CD4-positive, CD25-positive, alpha-beta regulatory T cell (primary cell): ENCODE measurements at places on chromosomes 12 and 14. TPM values are rescaled to one million over a fixed set of nuclear protein-coding genes. Genes with fewer than 3 reads are reported as not detected.
A peak's percentile ranks its signal among the peaks of the same experiment; 100 is the strongest.

Gene ACSS3
- polyA plus RNA-seq = not detected

Gene LMO3
- not detected for polyA plus RNA-seq

Gene LRRK2
- not detected for polyA plus RNA-seq

Gene MGST1
- not detected for polyA plus RNA-seq

Gene FKBP11
- 56.5 TPM for polyA plus RNA-seq

Gene KRT77
- polyA plus RNA-seq = not detected

GRCh38 chr12:52692254-52692653 is 11.1 kb downstream of the KRT77 start:
- no peak for DNase-seq
- no peak overlapping the region for H3K27ac ChIP-seq
- peaks cover 10% of the 10 kb centered on the region for H3K27me3 ChIP-seq
- peaks cover 13% of the 10 kb centered on the region for H3K4me1 ChIP-seq
- H3K36me3 ChIP-seq = no peaks in the 10 kb centered on the region
- H3K4me3 ChIP-seq = no peak overlapping the region

GRCh38 chr14:73025544-73025943 is 1.4 kb downstream of the ZFYVE1 start:
- DNase-seq = no peak
- peaks cover 19% of the 10 kb centered on the region for H3K36me3 ChIP-seq
- peaks cover 33% of the 10 kb centered on the region for H3K4me1 ChIP-seq
- no peaks in the 10 kb centered on the region for H3K27me3 ChIP-seq
- no peak overlapping the region for H3K4me3 ChIP-seq

DNA sequence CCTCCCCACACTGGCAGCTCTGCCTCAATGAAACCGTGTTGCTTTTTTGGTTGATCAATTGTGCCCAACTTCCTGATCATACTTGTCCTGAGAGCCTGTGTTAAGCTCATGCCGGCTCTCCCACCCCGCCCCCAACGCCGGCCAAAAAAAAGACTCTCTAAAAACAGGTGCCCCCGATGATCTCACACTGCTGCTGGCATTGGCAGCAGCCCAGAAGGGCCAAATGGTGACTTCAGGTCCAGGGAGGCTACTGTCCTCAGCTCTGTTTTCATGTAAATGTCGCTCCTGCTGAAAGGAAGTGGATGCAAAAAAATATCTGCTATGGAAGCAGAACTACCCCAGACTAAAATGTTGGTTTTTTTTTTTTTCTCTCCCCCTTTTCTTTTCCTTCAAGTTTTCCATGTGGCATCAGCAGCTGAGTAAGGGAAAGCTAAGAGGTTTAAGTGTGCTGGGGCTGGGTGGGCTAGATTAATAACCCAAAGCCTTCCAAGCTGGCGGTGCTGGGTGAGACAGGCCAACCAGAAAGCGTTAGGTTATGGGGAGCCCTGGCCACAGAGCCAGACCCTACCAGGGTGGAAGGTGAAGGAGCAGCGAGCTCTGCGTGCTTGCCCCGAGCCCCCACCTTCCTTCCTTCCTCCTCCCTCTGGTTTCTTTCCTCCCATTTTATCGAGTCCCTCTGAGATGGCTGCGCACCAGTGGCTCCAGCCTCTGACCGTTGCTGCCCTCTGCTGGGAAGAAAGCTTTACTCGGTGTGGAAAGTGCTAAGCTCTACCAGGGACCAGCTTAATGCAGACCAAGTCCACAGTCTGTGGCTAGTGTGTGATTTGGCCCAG is 396.1 kb downstream of the NRXN3 start:
- no peak overlapping the region for H3K4me3 ChIP-seq
- H3K27me3 ChIP-seq = no peaks in the 10 kb centered on the region
- no peak overlapping the region for H3K27ac ChIP-seq

DNA sequence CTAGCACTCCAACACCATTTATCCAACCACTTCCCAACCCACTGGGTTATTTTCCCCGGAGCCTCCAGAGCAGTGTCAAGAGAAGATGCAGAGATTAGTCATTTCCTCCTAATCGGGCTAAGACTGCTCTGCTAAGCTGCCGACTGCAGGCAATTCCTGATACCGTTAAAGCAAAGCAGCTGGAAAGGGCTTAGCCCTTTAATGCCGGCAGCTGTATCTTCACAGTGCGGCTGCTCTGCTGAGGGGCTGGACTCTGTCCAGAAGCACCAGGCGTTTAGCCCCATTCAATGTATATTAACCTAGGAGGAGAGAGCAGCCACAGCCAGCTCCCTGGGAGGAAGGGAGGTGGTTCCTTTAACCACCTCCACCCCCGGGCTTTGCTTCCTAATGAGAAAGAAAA is 11.1 kb downstream of the AQP6 start:
- no peak for DNase-seq
- H3K36me3 ChIP-seq = peaks cover 5% of the 10 kb centered on the region
- H3K27ac ChIP-seq = no peak overlapping the region
- no peak overlapping the region for H3K4me3 ChIP-seq
- H3K27me3 ChIP-seq = no peaks in the 10 kb centered on the region

DNA sequence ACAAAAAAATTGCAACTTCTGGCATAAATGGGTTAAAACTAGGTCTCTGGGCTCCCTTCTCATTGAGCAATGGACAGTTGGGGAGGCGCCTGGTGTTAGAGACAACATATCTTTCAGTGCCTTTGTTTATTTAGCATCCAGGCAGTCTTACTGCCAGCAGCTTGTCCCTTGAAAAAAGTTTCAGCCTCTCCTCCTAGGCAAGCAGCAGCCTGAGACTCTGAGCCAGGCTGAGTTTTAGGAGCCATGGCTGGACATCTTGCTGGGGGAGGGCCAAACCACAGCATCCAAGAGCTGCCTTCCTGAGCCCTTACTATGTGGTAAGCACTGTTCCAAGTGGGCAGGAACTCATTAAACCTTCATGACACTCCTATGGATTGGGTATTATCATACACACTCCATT is 10.1 kb upstream of the JDP2 start:
- no peak for DNase-seq
- H3K4me3 ChIP-seq = no peak overlapping the region
- no peaks in the 10 kb centered on the region for H3K36me3 ChIP-seq
- H3K27me3 ChIP-seq = no peaks in the 10 kb centered on the region

DNA sequence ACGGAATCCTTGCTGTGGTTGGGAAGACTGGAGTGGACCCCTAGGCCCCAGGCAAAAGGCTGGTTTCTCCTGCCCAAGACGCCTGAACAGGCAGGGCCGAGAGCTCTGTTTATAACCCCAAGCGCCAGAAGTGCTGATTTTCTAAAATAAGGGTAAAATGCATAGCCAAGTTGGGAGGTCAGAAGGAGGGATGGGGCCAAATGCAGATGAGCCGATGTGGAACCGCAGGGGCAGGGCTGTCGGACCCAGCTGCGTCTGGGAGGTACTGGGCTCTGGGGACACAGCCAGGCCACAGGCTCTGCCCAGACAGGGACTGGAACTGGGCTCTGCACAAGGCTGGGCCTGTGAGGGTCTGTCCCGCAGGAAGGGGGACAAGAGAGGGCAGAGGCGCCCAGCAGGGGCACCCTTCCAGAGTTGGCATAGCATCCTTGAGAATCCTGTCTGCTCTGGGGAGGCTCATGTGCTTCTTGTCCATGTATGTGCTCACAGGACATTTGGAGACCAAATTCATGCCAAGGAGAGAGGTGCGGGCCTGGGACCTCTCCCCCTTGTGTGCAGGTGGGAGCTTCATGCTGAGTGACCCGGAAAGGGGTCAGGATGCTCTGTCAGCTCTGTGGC is 49.1 kb downstream of the JAG2 start:
- no peak overlapping the region for H3K27ac ChIP-seq
- no peaks in the 10 kb centered on the region for H3K4me1 ChIP-seq
- H3K4me3 ChIP-seq = no peak overlapping the region
- no peaks in the 10 kb centered on the region for H3K36me3 ChIP-seq
- DNase-seq = no peak

DNA sequence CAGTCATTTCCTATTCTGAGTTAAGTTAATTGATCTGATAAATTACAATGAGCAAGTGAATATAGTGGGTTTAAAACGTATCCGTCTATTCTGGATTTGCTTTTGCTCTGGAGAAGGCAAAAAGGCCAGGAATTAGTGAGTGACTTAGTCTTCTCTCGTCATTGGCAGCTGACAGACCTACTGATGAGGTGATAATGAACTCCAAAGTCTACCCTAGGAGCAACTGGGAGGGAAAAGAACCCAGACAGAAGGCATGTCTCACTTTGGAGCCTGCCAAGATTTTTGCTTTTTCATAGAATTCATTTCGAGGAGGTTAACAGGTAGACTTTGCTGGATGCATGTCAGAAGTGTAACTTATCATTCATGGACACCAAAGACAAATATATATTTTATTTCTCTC is 270.3 kb downstream of the FBXL14 start:
- H3K27ac ChIP-seq = no peak overlapping the region
- H3K27me3 ChIP-seq = no peaks in the 10 kb centered on the region
- no peaks in the 10 kb centered on the region for H3K36me3 ChIP-seq
- no peak for DNase-seq
- no peak overlapping the region for H3K4me3 ChIP-seq

DNA sequence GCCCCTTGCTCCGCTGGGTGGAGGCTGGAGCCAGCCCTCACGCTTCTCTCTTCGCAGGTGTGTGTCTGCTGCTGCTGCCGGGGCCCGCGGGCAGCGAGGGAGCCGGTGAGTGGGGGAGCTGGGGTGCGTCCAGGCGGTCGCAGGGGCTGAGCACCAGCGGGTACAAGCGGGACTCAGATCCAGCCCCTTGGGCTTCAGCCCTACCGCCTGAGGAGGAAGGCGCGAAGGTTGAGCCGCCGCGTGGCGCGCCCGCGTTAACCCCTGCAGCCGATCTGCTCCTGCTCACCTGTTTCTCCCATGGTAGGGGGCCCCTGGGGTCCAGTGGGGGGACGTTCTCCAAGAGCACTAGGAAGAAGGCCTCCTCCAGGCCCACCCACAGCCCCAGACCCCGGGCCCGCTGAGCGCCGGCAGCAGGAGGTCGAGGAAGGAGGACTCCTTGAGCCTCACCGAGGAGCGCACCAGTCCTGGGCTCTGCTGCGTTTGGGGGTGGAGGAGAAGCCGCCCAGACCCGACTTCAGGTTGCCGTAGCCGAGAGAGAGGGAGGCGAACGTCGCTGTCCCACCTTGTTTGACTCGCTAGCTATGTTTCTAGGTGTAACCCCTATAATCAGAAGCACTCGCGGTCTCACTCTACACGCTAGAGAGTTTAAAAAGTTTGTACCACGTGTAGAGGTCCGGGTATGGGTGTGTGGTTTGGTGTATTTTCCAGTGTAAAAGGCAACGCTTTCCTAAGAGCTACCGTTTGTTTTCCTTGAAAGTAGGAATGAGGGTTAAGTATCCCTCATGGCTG is 834 bp downstream of the COCH start:
- peaks cover 21% of the 10 kb centered on the region for H3K27me3 ChIP-seq
- no peaks in the 10 kb centered on the region for H3K36me3 ChIP-seq
- H3K27ac ChIP-seq = no peak overlapping the region

GRCh38 chr14:97056086-97056485 is 258.9 kb downstream of the VRK1 start:
- no peak overlapping the region for H3K4me3 ChIP-seq
- no peak for DNase-seq
- H3K27me3 ChIP-seq = no peaks in the 10 kb centered on the region
- H3K27ac ChIP-seq = no peak overlapping the region
- H3K36me3 ChIP-seq = no peaks in the 10 kb centered on the region

DNA sequence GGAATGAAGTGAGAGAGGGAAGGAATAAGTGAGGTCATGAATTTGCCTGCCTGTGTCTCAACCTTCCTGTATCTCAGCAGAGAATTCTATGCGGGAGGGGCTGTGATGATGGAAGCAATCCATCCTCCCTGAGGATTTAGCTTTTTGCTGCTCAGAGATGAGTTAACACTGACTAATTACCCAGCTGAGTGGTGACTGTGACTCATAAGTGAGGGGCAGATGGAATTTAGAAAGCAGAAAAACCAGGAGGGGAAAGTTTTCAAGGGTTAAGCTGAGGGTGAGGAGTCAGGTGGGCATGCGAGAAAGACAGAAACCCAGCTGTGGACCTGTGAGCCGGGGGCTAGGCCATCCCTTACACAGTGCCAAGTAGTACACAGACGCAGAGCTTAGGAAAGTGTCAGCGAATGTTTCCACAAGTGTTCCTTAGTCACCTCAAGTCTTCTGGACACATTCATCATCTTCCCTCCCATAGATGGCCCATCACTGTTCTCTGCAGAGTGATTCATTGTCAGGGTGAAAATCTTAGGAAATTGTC is 277.9 kb downstream of the IPO8 start:
- H3K4me1 ChIP-seq = no peaks in the 10 kb centered on the region
- no peak overlapping the region for H3K27ac ChIP-seq
- H3K27me3 ChIP-seq = no peaks in the 10 kb centered on the region
- no peaks in the 10 kb centered on the region for H3K36me3 ChIP-seq
- no peak overlapping the region for H3K4me3 ChIP-seq

DNA sequence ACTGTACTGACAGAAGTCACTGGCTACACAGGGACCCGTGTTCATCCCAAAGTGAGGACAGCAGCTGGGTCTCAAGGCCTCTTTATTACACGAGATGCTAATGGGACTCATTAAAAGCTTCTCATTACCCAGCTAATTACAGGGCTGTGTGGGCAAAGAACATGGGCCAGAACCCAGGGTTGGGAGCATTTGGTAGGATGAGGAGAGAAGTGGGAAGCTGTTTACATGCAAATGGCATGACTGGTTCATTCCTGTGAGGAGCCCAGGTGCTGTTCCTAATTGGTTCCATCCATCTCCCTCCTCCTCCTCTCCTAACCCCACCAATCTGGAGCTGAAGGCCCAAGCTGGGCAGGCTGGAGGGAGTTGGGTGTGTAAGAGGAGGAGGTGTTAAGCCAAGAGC is 8.9 kb upstream of the TAC3 start:
- H3K4me3 ChIP-seq = no peak overlapping the region
- no peak overlapping the region for H3K27ac ChIP-seq
- no peak for DNase-seq
- H3K36me3 ChIP-seq = no peaks in the 10 kb centered on the region

- H3K4me1 ChIP-seq = no peaks in the 10 kb centered on the region
- DNase-seq = no peak
- H3K4me3 ChIP-seq = no peak overlapping the region
Measured at GRCh38 chr14:60353420-60353819, 104.4 kb downstream of the PPM1A start.

GRCh38 chr12:46370380-46370734 is 2.2 kb downstream of the SLC38A2 start:
- H3K27me3 ChIP-seq = no peaks in the 10 kb centered on the region
- H3K4me1 ChIP-seq = peaks cover 68% of the 10 kb centered on the region
- peak overlapping the region; percentile 91 for H3K27ac ChIP-seq

DNA sequence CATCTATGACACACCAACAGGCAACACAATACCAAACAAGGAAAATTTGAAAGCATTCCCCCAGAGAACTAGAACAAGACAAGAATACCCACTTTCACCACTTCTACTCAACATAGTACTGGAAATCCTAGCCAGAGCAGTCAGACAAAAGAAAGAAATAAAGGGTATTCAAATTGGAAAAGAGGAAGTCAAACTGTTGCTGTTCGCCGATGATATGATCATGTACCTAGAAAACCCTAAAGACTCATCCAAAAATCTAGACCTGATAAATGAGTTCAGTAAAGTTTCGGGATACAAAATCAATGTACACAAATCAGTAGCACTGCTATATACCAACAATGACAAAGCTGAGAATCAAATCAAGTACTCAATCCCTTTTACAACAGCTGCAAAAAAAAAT is 8.1 kb upstream of the ATL1 start:
- H3K36me3 ChIP-seq = no peaks in the 10 kb centered on the region
- H3K4me1 ChIP-seq = no peaks in the 10 kb centered on the region
- no peak overlapping the region for H3K27ac ChIP-seq
